ENCODE measurements at places on chromosomes 12 and 14.

GRCh38 chr12:52713960-52714886 lies 10.9 kb upstream of the KRT77 start:
- DNase-seq: peak; percentile 77

DNA sequence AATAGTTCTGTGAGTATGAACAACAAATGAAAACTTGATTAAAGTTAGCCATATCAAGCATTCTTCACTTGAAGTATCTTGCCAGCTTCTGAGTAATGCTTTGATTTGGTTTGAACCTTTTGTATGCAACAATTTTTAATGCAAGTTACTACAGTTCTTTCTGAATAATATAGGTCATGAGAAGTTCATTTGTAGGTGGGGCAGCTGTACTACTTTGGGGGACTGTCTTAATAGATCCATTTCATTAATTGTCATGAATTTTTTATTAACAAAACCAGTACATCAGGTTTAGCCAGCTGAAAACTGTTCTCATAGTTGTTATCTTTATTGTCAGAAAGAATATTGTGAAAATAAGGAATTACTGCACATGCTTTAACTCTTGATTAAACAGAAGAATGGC lies 142.7 kb downstream of the FOXA1 start:
- no peak for DNase-seq

GRCh38 chr14:56995010-56995409 lies 184.7 kb upstream of the OTX2 start:
- no peak for DNase-seq

DNA sequence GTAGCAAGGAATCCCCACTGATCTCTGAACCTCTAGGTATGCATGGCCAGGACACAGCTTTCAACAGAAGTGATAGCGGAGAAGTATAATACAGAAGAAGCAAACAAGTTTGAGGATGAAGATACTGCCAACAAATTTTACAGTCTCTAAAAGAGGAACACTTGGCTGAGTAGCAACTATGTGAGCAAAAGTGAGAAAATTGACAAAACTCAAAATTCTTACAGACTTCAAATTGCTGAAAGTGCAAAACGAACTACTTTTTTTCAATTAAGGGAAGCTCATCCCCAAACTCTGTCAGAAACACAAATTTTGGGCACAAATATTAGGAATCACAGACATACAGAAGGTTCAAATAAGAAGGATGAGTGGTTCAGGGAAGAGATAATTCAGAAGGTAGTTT lies 1324.6 kb downstream of the LRFN5 start:
- DNase-seq: no peak

DNA sequence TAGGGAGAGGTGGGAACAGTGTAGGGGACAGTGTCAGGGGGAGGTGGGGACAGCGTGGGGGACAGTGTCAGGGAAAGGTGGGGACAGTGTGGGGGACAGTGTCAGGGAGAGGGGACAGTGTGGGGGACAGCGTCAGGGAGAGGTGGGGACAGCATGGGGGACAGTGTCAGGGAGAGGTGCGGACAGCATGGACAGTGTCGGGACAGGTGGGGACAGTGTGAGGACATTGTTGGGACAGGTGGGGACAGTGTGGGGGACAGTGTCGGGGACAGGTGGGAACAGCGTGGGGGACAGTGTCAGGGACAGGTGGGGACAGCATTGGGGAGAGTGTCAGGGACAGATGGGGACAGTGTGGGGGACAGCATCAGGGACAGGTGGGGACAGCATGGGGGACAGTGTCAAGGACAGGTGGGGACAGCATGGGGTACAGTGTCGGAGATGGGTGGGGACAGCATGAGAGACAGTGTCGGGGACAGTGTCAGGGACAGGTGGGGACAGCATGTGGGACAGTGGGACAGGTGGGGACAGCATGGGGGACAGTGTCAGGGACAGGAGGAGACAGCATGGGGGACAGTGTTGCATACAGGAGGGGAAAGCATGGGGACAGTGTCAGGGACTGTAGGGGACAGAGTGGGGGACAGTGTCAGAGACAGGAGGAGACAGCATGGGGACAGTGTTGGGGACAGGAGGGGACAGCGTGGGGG lies 139.0 kb downstream of the TMEM121 start:
- no peak for DNase-seq

GRCh38 chr14:36583242-36583892 lies 953 bp upstream of the NKX2-8 start:
- DNase-seq: no peak

DNA sequence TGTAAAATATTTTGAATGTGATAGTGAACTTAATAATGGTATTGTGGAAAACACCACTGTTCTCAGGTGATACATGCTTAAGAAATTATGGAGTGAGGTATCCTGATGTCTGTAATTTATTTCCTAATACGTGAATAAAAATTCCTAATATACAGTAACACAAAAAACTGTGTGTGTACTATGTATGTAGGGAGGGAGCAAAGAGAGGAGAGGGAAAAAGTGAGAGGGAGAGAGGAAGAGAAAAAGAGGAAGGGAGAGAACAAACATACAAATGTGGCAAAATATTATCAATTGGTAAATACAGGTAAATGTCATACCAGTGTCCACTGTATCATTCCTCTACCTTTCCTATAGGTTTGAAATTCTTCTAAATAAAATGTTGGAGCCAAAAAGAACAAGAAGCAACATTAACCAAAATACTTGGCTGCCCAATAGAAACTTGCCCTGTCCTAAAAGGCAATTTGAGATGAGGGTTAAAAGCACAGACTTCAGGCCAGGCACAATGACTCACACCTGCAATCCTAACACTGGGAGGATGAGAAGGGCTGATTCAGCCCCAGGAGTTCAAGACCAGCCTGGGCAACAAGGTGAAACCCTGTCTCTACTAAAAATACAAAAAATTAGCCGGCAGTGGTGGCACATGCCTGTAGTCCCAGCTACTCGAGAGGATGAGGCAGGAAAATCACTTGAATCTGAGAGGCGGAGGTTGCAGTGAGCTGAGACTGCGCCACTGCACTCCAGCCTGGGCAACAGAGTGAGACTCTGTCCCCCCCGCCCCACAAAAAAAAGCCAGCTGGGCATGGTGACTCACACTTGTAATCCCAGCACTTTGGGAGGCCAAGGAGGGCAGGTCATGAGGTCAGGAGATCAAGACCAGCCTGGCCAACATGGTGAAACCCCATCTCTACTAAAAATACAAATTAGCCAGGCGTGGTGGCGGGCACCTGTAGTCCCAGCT lies 14.5 kb downstream of the R3HDM2 start:
- no peak for DNase-seq

- no peak for DNase-seq
Measured at GRCh38 chr12:15689751-15690191, 99.4 kb downstream of the EPS8 start.

- DNase-seq: no peak
Measured at GRCh38 chr12:55024575-55024974, 4.8 kb downstream of the NEUROD4 start.

DNA sequence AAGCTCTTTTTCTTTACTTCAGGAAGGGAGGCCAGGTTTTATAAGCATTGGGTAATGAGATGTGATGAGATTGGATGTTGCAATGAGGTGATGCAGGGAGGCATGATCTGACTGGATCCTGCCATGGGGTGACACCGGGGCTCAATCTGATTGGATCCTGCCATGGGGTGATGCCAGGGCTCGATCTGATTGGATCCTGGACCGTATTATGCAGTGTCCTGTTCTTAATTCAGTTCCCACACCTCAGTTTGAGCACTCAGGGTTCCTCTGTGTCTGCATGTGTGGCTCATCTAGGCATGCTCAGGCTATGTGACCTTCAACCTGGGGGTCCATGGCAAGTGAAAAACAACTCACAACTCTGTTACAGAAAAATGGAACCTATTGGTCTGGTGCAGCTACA lies 166.4 kb downstream of the SLC15A4 start:
- DNase-seq: no peak

DNA sequence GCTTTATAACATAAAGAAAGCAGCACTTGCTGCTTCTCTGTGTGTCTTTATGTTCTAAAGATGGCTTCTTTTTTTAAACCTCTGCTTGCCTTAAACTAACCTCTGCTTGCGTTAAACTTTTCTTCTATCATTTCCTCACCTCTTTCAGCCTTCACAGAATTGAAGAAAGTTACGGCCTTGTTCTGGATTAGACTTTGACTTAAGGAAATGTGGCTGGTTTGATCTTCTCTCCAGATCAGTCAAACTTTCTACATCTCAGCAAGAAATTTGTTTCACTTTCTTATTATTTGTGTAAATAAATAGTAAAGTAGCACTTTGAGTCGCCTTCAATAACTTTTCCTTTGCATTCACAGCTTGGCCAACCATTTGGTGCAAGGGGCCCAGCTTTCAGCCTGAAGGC lies 64.2 kb downstream of the CMAS start:
- DNase-seq: no peak

DNA sequence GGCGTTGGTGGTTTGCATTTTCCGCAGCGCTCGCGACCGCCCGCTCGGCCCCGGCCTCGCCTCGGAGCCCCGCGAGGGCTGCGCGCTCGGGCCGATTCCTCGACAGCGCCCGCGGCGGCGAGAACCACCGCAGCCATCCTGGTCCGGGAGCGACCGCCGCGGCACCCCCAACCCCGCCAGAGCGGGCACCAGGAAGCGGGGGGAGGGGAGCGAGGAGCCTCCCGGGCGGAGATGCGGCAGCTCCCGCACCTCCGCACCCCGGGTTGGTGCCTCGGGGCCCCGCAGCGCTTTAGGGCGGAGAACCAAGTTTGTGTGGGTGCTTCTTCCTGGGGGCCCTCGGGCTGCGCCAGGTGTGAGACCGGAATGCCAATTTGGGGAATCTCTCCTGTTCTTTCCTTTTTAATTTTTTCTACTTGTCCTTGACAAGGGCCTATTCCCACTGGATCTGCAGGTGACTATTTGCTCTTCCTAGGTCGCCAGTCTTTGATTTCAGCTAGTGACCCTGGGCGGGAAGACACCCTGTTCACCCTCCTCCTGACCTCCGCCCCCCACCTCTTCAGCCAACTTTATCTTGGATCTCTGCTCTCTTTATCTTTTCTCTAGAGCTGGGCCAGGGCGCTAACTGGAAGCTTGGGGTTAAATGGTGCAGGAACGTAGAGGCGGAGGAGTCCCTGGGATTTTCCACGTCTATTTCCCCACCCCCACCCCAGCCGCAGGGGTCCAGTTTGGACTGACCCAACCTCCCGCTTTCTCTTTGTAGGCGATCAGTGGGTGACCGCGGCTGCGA lies at the start of gene SOCS2:
TSS of gene SOCS2 (plus strand) at position 751 of the 787 bp plus-strand sequence. CDS start 223 bp downstream, outside the sequence.
- peak; percentile 82 for DNase-seq

DNA sequence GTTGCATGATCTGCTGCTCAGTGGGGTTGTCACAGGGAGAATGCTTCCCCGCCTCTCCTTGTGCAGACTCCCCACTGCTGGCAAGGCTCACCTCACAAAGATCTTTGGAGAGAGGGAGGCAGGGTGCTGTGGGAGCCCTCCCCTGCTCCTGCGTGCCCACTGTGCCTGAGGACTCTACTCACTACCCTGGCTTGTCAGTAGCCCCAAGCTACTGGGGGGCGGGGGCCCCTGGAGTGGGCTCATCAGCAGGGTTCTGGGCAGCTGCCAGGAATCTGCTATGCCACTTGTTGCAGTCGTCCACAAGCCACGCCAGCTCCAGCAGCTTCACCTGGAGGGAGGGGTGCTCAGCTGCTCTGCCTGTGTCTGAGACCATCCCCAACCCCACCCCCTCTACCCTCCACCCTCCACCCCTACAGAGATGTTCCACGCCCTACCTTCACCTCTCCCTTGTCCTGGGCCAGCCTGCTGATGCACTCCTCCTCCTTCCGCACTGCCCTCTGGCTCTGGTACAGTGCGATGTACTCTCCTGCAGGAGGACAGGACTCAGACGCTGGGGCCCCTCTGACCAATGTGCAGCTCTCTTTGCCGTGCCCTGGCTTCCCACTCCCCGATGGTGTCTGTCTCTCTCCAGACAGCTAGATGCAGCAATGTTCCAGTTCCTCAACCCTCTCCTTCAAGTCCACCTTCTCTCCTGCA lies 14.2 kb upstream of the BLTP3B start:
- no peak for DNase-seq

GRCh38 chr14:48704639-48705038 lies 881.5 kb downstream of the RPS29 start:
- no peak for DNase-seq

- no peak for DNase-seq
Measured at GRCh38 chr12:98229540-98229924, 285.9 kb upstream of the TMPO start.

- no peak for DNase-seq
Measured at GRCh38 chr14:64645220-64645892, 58.9 kb upstream of the PLEKHG3 start.

DNA sequence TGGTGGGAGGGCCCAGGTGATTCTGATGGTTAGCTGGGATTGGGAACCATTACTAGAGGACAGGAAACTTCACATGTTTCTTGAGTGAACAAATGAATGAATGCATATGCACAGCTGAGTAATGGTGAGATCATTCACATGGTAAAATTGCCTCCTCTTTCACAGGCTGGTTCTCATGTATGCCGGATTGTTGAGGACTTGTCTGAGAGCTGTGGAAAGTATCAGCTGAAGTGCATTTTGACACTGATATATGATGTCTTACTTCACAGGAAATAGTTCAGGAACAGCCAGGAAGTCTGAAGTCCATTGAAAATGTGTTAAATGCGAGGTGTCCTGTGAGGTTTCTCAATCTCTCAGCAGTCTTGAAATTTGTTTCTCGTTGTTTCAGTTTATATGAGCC lies 77.6 kb upstream of the DACT1 start:
- no peak for DNase-seq

GRCh38 chr12:96228566-96229248 lies 34.5 kb downstream of the ELK3 start:
- DNase-seq: no peak

DNA sequence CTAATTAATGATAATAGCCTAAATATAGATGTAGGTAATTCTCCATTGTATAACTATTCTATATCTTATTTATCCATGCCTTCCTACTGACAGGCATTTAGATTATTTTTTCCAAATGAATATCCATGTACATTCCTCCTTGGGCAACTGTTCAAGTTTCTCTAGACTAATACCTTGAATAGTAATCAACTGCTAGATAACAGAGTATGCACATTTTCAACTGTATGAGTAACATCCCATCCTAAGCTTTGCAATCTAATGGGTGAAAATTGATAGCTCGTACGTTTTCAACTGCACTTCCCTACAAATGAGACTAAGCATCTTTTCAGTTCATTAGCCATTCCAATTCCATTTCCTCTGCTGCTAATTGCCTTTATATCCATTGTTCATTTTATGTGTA lies 37.0 kb downstream of the YAF2 start:
- no peak for DNase-seq

- DNase-seq: no peak
Measured at GRCh38 chr12:118055144-118055557, 5.8 kb downstream of the WSB2 start.
